ENCODE measurements at places on chromosomes 1 and 21. TPM values are rescaled to one million over a fixed set of nuclear protein-coding genes. Genes with fewer than 3 reads are reported as not detected.
A peak's percentile ranks its signal among the peaks of the same experiment; 100 is the strongest.

DNA sequence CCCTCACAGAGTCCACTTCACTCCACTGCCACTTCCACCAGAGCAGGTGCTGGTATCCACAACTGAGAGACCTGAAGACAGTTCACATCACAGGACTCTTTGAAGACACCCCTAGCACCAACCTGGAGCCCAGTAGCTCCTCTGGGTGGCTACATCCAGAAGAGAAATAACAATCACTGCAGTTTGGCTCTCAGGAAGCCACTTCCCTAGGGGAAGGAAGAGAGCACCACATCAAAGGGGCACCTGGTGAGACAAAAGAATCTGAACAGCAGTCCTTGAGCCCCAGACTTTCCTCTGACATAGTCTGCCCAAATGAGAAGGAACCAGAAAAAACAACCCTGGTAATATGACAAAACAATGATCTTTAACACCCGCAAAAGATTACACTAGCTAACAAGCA lies 113.2 kb downstream of the TENT5C start:
- no peak for DNase-seq

DNA sequence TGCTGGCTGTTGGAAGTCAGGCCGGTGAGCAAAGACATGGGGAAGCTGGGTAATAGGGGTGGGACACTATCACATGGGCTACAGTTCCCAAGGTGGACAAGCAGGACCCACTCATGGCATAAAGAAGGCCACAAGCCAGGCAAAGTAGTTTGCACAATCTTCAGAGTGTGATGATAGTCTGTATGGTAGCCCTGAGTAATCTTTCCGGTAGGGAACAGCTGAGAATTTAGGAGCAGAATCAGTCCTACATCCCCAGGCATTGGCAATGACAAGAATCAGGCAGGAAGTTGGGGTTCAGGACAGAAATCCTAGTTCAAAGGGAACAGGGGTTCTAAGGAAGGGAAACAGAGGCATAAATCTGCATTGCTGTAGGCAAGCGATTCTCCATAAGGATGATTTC lies 23.9 kb upstream of the SPATA6 start:
- DNase-seq, result no peak

VN1R5 gene
- total RNA-seq, result not detected

- peak; percentile 91 for DNase-seq
Observed at GRCh38 chr1:23403735-23404486, 20.6 kb downstream of the TCEA3 start.

DNA sequence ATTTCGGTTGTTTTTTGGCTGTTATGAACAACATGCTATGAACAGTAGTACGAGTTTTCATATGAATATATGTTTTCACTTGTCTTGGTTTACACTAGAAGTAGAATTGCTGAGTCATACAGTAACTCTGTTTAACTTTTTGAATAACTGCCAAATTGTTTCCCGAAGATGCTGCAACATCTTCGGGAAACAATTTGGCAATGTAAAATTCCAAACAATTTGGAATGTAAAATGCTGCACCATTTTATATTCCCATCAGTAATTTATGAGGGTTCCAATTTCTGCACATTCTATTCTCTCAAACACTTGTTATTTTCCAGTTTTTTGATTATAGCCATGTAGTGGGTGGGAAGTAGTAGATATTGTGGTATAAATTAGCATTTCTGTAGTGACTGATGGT lies 11.6 kb downstream of the PCBP3 start:
- no peak for DNase-seq

DNA sequence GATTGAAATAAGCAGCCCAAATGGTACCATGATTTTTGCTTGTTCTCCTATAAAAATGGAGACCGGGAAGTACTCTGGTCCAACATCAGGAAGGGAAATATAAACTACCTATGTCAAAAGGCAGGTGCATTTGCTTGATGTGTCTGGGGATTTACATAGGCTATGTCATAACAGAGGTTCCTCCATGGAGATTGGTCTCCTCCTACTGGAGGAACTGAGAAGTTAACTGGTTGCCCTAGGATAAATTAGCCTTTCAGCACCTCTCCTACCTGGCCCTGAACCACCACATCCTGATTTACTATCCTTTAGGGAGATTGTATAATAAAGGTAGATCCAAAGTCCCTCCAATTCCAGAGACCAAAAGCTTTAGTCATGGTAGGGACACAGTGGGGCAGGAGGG lies 1109.3 kb upstream of the B3GALT2 start:
- DNase-seq, result no peak

DNA sequence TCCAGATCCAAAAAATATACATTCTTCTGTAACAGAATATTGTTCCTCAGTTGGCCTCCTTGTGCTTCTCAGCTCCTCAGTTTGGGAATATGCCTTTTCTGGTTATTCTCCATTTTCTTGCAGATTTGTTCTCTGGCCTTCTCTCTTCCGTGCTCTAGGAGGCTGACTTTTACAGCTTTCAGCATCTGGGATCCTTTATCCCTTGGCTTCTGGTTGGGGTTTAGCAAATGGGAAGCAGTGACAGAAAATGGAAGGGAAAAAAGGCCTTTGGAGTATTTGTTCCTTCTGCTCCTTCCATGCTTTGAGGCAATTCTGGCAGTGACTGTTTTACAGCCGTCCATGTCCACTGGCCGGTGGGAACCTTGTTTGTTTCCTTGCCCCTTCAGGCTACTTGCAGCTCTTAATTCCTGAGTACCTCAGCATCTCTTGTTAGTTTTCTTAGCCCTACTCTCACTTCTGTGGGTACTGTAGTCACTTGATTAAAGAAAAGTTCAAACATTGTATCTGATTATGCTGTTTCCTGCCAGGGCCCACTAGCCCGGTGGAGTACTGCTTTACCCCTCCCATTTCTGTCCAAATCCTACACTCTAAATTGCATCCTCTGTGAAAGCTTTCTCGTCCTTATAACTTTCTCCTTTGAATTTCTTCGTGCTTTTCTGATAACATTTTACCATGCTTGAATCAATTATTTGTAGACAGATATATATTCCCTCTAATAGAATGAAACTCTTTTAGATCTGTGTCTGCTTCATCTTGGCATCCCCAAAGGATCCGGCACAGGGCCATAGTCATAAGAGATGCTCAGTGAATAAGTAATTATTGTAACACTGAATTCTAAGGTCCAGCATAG lies 118.2 kb downstream of the OSBPL9 start:
- DNase-seq, result no peak

GRCh38 chr1:45306319-45306718 lies 20.4 kb upstream of the HPDL start:
- no peak for DNase-seq

- DNase-seq, result no peak
Observed at GRCh38 chr1:231616667-231617066, 9.9 kb upstream of the DISC1 start.

BMP8B gene
- total RNA-seq, result 2.8 TPM

LCA5L gene
- total RNA-seq, result 4.4 TPM

DNA sequence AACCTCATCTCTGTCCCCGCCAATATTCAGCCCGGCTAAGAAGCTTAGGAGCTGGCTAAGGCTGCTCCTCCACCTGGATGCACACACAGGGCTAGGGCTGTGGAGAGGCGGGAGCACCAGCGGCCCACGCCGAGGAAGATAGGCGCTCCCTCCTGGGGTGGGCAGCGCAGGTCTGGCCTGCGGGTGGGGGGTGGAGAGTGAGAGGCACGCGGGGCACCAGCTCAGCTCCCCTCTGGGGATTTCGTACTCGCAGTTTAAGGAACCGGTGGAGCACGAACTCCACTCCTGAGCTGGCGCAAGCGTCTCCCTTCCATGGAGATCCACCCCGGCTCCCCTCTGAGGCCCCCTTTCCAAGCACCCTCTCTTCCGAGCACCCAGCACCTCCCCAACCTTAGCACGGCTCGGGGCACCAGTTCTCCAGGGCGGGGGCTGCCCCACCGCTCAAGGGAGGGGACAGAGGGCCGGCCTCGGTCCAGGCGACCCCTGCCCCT lies 433 bp upstream of the KAZN start:
- no peak for DNase-seq

GRCh38 chr1:67170751-67171573 lies 4.7 kb downstream of the IL23R start:
- DNase-seq, result no peak

H3-3A gene
- total RNA-seq, result 353 TPM

GRCh38 chr21:25370311-25370744 lies 237.0 kb downstream of the MRPL39 start:
- DNase-seq, result peak; percentile 56

DNA sequence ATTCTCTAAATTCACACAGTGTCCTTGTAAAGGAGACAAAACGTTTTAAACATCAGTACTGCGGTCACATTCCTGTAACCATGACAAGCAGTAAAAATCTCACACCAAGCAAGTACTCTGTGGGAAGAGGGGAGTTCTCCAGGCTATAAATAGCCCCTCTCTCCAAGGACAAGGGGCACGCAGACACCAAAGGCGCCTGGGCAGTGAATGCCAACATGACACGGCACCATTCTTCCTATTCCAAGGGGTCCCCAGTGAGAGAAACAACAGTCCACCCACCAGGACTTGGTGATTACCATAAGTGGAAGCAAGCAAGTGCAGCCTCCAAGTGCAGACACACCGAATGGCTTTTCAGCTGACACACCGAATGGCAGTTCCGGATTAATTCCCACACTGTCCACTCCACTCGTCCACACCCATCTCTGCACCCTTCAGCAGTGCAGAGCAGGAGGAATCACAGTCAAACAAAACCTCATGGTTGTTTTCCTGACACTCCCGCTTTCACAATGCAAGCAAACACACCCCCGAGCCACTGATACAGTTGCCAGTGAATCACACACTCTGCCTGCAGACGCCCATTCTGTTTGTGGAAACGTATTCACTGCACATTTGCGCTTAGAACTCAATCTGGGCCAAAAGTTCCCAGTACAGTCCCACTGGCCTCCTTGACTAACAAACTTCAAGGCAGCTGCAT lies 1.8 kb downstream of the PTTG1IP start:
- no peak for DNase-seq

PADI2 gene
- 6.4 TPM for total RNA-seq

DNA sequence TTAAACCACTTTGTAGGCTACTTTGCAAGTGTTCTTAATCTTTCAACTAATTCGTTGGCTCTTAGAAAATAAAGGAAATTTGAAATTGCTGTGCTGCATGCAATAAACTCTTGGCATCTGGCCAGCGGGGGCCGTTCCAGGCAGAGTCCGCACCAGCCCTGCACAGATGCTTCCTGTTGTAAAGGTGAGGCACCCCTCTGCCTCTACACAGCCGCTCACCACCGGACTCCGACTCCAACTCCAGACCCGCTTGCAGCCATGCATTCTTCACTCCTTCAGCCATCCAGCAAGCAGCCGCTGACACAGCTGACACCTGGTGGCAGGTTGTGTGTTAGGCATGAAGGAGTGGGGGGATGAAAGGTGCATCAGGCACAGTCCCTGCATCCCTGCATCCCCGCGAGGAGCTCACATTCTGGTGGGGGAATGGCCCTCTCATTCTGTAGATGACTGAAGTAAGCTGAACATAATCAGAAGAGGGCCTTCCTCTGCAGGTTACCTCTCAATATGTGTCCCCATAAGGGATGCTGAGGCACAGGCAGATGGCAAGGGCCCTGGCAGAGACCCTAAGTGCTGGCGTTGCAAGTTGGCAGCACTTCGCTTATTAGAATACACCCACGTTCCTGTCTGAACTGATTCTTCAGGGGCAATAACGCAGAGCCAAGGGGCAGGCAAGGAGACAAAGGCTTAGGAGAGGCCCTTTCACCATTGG lies 56.8 kb downstream of the GLIS1 start:
- no peak for DNase-seq

GRCh38 chr1:91585982-91586381 lies 85.3 kb downstream of the CDC7 start:
- DNase-seq, result peak; percentile 96

S100A7A gene
- not detected for total RNA-seq

DNA sequence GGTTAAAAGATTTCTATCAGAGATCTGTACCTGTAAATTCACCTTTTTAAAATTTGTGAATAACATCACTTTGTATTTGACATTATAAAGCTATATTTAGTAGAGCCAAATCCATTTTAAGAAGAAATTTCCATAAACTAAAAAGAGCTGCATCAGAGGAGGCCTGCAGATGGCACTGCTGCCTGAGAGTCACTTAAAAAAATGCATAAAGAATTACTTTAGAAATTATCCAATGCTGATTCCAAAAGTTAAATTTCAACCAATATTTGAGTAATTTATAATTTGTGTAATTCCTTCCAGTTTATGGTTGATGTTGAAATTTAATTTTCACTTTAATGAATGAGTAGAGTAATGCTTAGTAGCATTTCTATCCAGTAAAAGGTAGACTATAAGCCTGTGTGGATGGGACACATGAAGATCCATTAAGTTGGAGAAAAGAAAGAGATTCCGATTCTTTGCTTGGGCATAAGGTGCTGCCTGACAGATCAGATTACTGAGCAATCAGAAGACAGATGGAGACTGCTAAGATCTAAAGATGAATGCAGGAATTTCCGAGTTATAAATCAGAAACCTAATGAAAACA lies 20.7 kb upstream of the RPE65 start:
- DNase-seq, result no peak

DNA sequence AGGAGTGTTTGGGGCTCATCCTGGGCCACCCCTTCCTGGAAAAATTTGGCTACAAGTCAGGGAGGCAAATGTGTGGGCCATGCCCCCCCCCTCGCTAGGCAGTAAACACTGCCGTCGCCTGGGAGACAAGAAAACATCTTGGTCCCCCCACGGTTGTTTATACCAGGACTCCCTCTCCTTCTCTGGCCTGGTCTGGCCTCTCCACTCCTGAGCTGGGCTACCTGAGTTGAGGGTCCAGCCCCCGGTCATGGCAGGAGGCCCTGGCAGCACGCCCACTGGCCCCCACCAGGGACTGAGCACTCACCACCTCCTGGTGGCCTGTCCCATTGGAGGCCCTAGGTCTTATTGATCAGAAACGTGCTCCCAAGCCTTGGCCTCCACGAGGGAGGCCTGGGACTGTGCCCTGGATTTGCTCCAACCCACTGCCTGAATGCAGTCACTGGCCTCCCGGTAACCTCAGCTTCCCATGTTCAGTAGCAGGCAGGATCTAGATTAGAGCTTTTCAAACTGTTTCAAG lies 15.8 kb downstream of the KCNQ4 start:
- DNase-seq, result no peak

C1orf226 gene
- 3.7 TPM for total RNA-seq

- DNase-seq, result no peak
Observed at GRCh38 chr1:58104960-58105359, 441.6 kb downstream of the OMA1 start.

DNA sequence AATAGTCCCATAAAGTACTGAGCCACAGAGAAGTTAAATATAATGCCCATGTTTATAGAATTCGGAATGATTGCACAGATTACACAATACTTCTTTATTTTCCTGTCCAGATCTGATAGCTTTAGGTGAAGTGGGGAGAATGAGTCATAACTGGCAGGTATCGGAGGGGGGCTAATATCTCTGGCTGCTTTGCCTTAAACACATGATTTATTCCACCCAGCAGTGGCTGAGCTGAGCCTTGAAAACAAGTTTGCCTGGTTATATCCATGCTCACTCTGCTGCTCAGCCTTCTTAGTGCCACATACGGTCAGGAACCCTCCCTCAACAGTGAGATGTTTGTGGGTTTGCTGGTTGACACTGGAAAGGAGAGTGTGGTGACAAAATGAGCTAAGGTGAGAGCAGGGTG lies 119.7 kb upstream of the ZNF648 start:
- DNase-seq, result no peak

Data from kidney epithelial cell (primary cell).